ENCODE measurements at places on chromosomes 12 and 14. TPM values are rescaled to one million over a fixed set of nuclear protein-coding genes. Genes with fewer than 3 reads are reported as not detected.

Gene ANKRD52
- total RNA-seq = 15.7 TPM

GRCh38 chr14:31172084-31172483 lies 35.5 kb downstream of the HECTD1 start:
- DNase-seq = no peak

DNA sequence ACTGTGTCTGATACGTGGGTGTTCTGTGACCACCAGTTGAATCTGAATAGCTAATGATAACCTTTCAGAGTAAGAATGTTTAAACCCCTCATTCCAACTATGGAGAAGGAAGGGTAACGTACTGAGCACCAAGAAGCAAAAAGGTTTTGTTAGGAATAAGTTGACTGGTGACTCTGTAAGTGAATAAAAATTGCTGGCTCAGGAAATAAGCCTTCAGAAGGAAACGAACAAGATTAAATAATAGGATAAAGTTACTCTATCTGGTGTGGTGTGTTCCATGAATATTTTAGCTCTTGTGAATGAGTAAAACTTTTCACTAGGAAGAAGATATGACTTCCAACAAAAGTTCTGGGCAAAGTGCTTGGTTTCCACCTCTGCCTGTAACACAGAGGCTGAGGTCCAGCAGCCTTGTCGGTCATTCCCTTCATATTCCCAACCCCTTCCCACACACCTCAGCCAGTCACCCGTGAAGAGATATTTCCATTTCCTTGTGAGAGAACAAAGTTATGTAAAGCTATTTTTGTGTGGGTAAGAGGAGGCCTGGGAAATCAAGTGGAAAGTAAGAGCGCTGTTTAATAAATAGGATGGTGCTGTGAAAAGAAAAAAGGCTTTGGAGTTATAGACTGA lies 47.1 kb downstream of the ARF6 start:
- DNase-seq = no peak

Gene PRR4
- total RNA-seq = not detected

DNA sequence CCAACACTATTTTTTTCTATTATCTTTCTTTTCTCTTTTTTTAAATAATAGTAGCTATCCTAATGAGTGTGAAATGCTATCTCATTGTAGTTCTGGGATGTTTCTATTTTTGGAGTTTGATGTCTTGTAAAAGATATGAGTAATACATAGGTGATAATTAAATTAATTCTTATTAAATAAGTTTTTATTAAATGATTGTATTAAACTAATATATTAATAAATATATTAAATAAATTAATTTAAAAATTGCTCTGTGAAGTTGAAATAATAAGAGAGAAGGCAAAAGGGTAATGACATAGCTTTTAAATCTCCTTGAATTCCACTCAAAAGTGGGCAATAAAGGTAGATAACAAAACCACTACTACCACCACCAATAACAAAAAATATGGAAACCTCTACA lies 230.2 kb upstream of the SSTR1 start:
- no peak for DNase-seq

Gene PPHLN1
- total RNA-seq = 53.1 TPM

Gene SERPINA12
- not detected for total RNA-seq

DNA sequence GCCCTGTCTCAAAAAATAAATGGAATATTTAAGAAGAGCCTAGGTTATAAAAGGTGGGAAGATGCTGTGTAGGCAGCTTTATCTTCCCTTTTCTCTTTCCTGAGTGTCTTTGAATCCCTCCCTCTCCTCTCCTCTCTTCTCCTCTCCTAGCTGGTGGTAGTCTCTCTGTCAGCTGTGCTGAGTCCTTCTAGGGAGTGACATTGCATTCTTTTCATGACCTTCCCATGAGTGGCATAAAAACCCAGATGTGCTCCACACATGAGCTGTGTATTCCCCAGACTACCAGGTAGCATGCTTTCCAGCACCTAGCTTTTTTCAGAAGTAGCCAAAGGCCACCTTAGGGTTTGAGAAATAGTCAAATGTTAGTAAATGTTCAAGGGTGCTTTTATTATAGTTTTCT lies 23.6 kb downstream of the SAMD4A start:
- DNase-seq = no peak

DNA sequence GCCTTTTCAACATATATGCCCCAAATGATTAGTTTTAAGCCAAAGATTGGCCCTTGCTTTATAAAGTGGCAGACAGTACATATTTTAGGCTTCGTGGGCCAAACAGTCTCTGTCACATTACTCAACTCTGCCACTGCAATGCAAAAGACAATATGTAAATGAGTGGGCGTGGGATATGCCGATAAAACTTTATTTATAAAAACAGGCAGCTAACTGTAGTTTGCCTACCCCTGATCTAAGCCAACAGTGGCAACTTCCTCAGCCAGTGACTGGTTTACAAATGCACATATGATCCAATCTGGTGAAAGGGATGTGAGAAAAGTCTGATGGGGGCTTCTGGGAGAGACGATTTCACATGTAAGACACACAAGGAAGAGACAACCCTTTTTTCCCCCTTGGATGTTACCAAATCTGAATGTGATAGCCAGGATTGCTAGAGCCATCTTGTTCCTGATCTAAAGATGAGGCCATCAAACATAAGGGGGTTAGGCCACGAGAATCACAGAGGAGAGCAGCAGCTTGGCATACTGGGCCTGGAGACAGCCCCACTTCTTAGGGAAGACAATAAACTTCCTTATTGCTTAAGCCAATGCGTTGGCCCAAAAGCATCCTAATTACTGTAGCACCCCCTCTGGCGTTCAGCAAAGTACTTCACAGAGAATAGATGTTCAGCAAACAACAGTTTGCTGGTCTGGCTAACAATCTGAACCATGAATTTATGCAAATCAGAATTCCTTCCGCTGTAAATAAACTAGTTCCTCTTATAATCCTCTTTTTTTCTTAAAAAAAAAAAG lies 75.2 kb upstream of the TMCC3 start:
- no peak for DNase-seq

Gene SMIM41
- not detected for total RNA-seq

DNA sequence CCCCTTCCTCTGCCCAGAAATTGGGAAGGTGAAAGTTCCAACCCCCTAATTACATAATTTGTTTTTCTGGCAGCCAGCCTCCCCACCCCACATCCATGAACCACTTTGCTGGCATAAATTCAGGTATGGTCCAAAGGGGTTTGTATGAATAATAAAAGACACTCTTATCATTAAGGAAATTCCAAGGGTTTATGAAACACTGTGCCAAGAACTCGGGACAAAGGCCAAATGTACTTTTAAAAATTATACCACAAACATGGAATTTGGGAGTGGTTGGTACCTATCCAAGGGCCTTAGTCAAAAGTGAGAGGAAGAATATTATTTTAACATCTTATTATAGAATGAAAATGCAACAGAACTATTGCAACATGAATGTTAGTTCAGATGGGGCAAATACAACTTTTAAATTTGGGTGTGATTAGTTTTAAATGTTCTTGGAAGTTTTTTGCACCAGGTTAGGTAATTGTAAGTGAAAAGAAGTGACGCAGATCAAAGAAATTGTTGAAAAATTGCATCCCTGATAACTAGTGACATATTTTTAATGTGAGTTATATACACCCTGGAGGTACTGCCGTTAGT lies 217.8 kb downstream of the TMEM117 start:
- no peak for DNase-seq

Gene RTL1
- total RNA-seq = not detected

DNA sequence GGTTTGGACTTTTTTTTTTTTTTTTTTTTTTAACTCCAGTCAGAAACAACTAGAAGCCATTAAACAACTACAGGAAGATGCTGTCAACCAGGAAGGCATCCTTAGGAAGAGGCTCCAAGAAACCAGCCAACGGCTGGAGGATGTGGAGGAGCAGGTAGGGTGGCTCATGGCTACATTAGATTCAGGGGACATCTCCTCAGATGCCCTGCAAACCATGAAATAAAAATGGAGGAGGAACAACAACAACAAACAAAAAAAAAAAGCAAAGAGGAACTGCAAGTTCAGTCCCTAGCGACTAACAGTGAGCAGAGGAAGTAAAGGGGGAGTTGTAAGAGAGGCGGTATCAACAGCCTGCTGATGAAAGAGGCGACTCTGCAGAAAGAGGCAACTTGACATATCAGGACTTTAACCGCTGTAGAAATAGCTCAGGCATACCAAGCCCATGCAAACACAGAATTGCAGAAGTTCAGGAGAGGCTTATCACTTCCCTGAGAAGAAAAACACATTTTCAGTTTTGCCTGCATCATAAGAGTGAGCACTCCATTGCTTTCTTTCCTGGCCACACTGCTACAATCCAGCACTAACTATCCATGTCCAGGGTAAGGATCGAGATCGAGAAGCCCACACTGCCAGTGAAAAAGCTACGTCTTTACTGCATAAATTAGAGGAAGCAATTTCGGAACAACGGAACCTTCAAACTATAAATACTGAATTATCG lies 103.5 kb upstream of the BCAT1 start:
- DNase-seq = no peak

Gene CABP1
- not detected for total RNA-seq

Gene PDE3A
- total RNA-seq = not detected

GRCh38 chr14:99242816-99243721 lies 28.9 kb downstream of the BCL11B start:
- no peak for DNase-seq

Gene KRT78
- total RNA-seq = not detected

- no peak for DNase-seq
These were observed 21.2 kb downstream of the C14orf132 start for GRCh38 chr14:96060186-96060933.

Gene C1QL4
- 31.2 TPM for total RNA-seq

Measured in Caki2 (cell line).